NCI-H1694 treated with DMSO at 0.1 percent for 48 hours (cell line): ENCODE measurements at places on chromosomes 12 and 14.
A peak's percentile ranks its signal among the peaks of the same experiment; 100 is the strongest.

- DNase-seq = peak; percentile 79
These were observed 10.3 kb downstream of the EXOC3L4 start for GRCh38 chr14:103104654-103105452.

- DNase-seq = no peak
These were observed 89.7 kb downstream of the TMTC1 start for GRCh38 chr12:29694002-29694401.

DNA sequence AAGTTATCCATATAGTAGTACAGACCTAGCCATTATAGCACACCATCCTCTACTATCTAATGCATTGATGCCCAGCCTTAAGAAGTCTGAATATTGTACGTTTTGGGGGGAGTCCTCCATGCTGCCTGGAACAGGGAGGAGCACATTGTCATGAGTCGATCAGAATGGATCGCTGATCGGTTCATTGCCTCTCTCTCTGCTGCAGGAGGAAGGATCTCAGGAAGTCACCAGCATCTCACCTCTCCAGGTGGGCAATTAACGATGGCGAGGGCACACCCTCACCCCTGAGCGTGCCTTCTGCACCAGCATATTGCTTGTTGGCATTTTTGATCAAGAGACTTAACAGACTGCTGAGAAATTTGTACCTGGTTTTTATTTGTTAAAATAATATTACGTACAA lies 11.5 kb downstream of the CCND2 start:
- no peak for DNase-seq

- no peak for DNase-seq
These were observed 736 bp downstream of the C14orf39 start for GRCh38 chr14:60485057-60485597.

DNA sequence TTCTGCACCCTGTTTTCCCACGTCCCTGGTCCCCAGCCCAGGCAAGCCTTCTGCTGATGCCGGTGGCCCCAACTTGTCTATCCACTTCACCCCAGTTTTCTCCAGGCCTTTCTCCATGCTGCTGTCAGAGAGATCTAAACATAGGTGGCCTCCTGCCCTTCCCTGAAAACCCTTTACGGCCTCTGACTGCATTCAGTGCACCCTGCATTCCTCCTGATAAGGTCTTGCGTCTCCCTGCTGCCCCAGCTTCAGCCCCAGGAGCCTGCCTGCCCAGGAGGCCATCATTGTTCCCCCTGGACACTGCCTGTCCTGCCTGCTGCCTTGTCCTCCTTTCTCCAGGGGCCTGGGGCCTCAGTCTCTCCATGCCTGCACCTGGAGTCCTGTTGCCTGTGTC lies 29.8 kb downstream of the TRAF3 start:
- DNase-seq = no peak

GRCh38 chr14:93055651-93056115 lies 60.0 kb downstream of the ITPK1 start:
- no peak for DNase-seq

DNA sequence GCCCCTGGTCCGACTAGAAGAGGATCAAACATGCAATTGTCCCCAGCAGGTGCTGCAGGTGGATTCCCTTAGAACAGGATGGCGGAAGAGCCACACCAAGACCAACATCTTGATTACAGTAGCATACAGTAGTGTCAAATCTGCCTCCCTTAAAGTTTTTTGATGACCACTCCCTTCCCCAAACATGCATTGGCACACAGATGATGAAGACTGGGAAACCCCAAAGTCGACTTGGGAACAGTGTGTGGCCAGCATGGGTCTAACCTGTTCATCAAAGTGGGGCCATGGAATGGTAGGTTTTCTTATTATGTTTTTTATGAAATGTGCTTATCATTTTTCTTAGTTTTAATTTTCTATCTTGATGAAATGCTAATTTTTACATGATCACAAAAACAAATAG lies 8.8 kb downstream of the PLXNC1 start:
- no peak for DNase-seq

DNA sequence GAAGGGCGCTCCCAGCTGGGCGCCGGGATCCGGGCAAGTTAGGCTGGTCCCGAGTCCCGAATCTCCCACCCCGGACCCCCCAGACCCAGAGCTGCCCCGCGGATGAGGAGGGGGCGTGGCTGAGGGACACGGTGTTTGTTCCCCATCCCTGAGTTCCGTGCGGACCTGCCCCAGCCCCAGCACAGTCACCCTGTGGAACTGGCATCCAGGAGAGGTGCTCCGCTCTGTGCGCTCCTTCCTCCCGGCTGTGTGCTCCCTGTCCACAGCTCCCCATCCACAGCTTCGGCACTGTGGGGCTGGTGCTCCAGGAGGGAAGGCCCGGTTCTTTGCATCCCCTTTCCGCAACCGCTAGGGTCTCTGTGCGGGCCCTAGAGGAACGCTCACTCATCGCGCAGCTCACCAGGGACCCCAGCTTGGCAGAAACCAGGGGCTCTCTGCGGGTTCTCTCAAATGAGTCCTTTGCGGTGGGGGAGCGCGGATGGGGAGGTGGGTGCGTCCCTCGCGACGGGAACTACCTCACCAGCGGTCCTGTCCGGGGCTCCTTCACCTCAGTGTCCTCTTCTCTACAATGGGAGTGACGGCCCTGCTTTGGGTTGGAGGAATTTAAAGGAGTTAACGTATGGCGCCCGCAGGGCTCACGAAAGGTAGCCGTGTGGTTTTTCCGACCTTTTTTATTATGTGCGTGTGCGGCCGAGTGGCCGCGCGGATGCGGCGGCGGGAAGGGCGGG lies 845 bp downstream of the TMEM132C start:
- DNase-seq = no peak

DNA sequence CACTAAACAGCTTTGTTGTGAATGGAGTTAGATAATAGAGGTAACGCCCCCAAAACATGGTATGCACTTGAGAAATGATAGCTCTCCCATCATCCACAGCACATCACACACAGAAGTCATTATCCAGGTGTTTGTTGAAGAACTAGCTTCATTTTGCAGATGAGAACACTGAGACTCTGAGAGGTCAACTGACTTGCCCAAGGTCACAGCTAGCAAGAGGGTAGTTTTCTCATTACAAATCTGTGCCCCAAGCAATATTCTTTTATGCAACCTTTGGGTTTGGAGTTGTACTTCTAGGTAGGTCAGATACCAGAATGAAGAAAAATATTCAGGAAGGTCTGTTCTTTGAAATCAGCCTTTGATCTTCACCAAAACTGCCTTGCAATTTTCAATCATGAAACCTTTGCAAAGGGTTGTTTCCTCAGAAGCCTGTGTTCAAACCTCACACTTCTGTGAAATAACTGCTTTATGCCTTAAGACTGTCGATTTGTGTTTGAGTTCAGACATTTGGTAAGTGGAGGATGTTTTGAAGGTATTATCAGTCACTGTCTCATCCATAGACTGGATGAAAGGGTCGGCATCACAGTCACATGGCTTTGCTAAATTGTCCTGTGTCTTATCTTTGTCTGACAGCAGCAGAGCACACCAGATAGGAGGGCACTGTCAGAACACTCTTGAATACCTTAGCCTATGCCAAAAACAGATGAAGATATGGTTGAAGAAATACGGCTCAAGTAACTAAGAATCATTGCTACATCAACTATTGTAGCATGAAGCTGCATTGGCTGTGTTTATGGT lies 233.2 kb upstream of the BTG1 start:
- no peak for DNase-seq

DNA sequence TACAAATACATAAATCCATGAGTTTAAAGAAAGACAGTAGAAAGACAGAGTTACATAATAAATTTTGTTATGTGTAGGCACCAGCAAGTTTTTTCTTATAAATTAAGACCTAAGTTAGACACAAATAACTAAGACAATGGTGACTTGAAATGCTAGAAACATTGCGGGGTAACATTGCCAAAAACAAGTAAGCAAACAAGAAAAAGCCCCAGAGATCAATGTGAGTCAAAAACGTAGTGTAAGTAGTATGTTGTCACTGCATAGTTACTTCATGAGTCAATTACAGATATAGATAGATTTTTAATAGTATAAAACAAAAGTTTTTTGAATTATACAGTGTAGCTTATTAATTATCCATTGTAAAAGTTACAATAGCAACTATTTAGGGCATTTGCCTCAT lies 83.4 kb downstream of the CNTN1 start:
- DNase-seq = no peak

- no peak for DNase-seq
These were observed 11.9 kb downstream of the ANKRD13A start for GRCh38 chr12:110010853-110011723.

GRCh38 chr12:108381787-108382436 lies 42.8 kb upstream of the CMKLR1 start:
- DNase-seq = no peak

GRCh38 chr14:89399594-89400068 lies 17.4 kb downstream of the FOXN3 start:
- DNase-seq = peak; percentile 93

GRCh38 chr12:112105891-112106290 lies 2.7 kb downstream of the NAA25 start:
- no peak for DNase-seq

DNA sequence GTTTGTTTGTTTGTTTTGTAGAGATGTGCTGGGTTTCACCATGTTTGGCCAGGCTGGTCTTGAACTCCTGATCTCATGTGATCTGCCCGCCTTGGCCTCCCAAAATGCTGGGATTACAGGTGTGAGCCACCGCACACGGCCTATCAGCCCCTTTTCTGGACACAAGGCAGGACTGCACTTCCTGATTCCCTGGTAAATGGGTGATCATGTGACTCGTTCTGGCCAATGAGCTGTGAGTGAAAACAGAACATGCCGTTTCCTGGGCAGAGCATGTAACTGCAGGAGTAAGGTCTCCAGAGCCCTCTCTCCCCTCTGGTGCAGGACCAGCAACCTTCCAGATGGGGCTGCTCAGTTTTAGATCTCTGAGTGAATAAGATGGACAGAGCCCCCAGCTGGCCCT lies 92.7 kb downstream of the ITPK1 start:
- DNase-seq = no peak

DNA sequence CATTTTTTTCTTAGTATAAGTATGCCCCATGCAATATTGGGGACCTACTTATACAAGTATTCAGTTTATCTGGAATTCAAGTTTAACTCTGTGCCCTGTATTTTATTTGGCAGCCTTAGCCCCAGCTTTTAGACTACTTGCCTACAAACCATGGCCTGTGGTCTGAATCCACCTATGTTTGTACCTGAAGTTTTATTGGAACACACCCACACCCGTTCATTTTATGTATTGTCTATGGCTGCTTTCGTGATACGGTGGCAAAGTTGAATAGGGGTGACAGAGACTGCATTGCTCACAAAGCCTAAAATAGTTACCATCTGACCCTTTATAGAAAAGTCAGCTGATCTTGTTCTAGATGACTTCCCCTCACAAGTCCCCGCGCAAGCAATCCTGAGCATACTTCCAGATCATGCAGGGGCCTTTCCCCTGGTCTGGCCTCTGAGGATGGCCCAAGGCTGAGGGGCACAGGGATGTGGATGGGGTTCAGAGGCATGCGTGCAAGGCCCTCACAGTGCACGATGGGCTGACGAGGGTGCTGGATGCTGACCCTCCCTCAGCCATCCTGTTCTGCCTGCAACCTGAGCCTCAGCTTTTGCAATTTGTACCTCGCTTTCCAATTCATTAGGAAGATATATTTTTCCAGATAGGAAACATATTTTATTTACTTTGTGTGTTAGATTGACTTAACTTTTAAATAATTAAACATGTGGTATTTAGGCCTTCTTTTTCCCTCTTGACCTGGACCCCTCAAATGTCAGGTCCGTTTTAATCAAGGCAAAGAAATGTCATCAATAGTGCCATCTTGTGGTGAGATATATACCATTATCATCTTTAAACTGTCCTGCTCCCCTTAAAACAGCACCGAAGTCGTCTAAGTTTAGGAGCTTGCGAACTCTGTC lies 527.3 kb upstream of the CCDC196 start:
- peak; percentile 54 for DNase-seq

DNA sequence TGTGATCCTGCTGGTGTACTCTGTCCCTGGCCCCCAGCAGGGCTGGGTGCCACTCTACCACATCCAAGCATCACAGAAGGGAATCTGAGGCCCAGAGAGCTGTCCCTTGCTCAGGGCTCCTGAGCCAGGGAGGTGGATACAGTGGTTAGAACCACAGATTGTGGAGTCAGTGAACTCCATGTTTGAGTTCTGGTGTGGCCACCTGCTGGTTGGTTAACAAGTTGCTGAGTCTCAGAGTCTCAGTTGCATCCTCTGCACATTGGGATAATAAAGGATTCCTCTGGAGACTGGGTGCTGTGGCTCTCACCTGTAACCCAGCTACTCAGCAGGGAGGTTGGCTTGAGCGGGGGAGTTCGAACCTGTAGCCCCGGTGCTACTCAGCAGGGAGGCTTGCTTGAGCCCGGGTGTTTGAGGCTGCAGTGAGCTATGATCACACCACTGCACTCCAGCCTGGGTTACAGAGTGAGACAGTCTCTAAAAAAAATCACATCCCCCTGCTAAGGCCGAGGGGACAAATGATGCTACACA lies 39.4 kb downstream of the MVK start:
- peak; percentile 20 for DNase-seq

GRCh38 chr14:24979725-24980239 lies 70.2 kb downstream of the STXBP6 start:
- DNase-seq = no peak

DNA sequence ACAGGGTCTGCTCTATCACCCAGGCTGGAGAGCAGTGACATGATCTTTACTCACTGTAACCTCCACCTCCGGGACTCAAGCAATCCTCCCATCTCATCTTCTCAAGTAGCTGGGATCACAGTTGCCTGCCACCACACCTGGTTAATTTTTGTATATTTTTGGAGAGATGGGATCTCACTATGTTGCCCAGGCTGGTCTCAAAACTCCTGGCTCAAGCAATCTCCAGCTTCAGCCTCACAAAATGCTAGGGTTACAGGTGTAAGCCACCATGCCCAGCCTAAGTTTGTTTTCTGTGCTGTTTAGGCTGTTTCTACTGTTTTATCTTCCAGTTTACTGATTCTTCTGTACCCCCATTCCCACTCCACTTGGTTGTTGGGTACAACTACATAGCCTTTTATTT lies 66.3 kb downstream of the INSM2 start:
- no peak for DNase-seq

DNA sequence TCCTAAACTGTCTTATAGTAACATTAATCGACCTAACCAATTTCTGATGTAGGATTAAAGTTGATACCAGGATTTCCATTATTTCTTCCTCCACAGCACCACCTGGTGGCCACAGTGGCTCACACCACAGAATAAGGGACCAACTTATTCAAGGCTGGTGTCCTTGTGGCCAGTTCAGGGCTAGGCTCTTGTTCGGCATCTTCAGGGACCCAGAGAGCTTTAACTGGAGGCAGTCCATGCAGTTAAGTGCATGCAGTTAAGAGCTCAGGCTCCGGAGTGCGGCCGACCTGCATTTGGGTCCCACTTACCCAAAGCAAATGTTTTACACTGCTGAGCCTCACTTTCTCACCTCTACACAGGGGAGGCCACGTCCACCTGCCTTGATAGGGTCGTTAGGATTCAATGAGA lies 42.0 kb upstream of the GPR68 start:
- DNase-seq = peak; percentile 93
